ENCODE measurements at places on chromosomes 7 and 10.

DNA sequence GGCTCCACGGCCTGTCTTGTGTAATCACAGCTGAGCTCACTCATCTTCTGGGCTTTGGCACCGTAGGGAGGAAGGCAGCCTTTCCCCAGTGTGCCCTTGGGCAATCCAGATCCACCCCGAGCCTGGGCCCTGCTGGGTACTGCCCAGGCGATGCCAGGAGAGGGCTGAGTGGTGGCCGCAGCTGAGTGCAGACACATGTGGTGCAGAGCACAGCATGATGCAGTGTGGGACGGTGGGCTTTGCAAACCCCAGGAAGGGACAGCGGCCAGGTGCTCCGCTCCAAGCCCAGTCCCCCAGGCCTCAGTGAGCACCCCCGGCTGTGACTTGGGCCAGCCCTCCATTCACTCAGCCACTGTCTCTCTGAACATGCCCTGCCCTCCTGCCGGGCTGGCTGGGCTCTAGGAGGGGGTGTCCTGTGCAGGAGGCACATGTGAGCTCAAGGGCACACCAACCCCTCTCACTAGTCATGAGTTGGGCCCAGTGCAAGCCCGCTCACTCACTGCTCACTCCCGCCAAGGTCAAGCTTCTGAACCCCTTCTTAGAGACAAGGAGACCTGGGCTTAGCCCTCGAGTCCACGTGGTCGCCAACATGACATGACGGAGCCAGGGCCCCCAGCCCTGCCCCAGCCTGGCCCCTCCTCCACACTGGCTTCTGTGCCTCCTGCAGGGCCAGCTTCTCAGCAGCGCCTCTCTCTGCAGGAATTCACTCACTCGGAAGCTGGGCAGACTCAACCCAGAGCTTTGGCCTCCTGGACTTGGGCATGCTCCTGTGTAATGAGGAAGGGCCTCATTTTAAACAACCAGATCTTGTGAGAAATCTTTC lies 77.5 kb upstream of the INSIG1 start:
- no peak for DNase-seq

GRCh38 chr7:112765105-112765504 lies 25.1 kb downstream of the TMEM168 start:
- no peak for DNase-seq

DNA sequence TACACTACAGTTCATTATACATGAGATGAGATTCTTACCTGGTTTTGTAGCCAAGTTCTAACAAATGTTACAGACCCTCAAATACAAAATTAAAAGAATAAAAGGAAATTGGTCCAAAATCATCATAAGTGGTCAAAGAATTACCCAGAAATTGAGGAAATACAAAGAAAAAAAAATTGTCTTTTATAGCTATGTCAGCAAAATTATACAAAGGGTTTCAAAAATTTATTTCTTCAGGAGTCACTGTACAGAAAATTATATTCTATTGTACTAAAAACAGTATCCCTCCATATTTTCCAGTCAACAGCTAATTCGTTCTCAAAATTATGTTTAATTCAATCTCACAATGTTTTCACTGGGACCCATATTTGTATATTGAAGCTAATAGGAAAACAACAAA lies 14.3 kb downstream of the PPP1R3A start:
- no peak for DNase-seq

DNA sequence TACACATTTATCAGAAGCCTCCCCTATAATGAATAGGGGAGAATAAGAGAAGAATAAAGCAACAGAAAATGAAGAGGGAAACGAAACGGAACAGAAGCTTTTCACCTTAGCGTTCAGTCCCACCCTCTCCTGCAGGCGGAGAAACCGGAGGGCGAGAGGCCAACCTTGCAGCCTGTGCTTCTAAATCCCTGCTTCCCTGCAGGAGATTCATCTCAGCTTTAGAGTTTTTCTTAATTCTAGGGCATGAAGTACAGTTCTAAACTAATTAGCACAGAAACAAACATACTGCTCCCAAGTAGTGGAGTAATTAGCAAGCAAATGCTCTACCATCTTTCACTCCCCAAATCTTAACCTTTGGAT lies 107.2 kb downstream of the CUBN start:
- peak; percentile 62 for DNase-seq

GRCh38 chr10:7337431-7338171 lies 73.2 kb downstream of the SFMBT2 start:
- DNase-seq: no peak

GRCh38 chr10:130171196-130171595 lies 35.0 kb downstream of the GLRX3 start:
- no peak for DNase-seq

DNA sequence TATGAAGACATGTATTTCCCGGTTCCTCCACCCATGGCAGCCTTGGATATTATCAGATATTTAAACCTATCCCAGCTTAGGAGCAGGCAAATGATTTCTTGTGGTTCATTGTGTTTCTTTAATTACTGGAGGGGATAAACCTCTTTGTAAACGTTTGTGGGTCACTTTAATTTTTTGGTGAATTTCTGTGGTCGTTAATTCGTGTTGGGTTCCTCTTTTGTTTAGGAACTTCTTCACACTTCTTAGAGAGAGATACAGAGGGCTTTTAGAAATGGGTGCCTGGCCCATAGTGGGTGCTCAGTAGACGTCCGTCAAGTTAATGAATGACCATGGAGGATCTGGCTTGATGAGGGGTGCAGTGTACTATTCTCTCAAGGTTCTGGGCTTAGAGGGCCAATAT lies 27.2 kb upstream of the NUB1 start:
- no peak for DNase-seq

- DNase-seq: no peak
These were observed 609.9 kb downstream of the CCSER2 start for GRCh38 chr10:84938117-84938905.

- no peak for DNase-seq
These were observed 6.0 kb downstream of the ADCK2 start for GRCh38 chr7:140678816-140679130.

- DNase-seq: no peak
These were observed 141.3 kb downstream of the SKAP2 start for GRCh38 chr7:26723129-26723528.

- DNase-seq: no peak
These were observed 71.7 kb upstream of the AUTS2 start for GRCh38 chr7:69526570-69526969.

GRCh38 chr10:95729323-95730055 lies 26.5 kb upstream of the ENTPD1 start:
- DNase-seq: no peak

- no peak for DNase-seq
These were observed 99.7 kb upstream of the CAV2 start for GRCh38 chr7:116399819-116400218.

- DNase-seq: no peak
These were observed 442.1 kb upstream of the C7orf33 start for GRCh38 chr7:148148456-148148855.

- DNase-seq: no peak
These were observed 1.2 kb upstream of the INPP5A start for GRCh38 chr10:132536241-132536876.

GRCh38 chr10:125415006-125415633 lies 254.8 kb upstream of the CTBP2 start:
- DNase-seq: no peak

- no peak for DNase-seq
These were observed 675.5 kb downstream of the XPNPEP1 start for GRCh38 chr10:109247814-109248213.

DNA sequence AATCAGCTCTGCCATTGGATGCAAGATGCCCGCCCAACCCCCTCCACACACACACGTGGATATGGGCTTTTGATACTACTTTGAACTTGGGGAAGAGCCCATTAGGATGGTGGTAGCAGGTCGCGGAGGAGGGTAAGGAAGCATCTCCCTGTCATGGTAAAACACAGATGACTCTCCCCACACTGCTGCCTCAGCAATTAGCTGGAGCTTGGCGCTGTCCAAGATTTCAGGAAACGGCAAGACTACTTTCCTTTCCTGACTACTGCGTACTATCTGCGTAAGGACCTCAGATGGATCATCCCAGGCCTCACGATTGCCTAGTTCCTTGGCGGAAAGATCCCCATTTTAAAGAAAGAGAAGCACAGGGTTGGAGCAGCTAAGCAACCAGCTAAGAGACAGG lies 134.3 kb downstream of the C10orf90 start:
- DNase-seq: no peak

DNA sequence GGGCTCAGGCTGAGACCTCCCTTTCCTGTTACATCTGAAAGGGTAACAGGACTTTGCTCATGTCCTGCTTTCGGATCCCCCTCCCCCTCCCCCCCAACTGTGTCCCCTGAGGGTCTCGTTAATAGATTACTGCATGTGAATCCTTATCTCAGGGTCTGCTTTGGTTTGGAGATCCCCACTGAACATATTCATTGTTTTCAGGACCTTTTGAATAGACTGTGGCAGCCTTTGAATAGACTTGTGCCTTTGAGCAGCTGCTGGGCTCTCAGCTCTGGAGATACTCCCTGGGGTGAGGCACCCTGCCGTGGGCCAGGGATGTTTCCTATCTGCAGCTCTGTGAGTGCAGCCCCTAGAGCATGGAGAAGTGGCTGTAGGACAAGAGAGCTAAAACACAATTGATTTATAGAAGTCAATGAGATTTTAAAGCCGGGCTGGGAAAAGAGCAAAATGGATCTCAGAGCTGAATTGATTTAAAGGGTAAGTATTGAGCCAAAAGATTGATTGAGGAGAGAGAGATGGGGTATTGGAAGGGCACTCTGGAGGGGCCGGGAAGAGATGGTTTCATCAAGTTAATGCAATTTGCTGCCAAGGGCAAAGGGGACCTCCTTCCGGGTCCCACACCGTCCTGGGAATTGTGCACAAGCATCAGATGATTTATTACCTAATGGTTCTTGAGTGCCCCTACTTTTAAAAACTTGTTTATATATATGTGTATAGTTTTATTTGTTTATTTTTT lies 9.9 kb downstream of the ARHGAP22 start:
- peak; percentile 86 for DNase-seq

DNA sequence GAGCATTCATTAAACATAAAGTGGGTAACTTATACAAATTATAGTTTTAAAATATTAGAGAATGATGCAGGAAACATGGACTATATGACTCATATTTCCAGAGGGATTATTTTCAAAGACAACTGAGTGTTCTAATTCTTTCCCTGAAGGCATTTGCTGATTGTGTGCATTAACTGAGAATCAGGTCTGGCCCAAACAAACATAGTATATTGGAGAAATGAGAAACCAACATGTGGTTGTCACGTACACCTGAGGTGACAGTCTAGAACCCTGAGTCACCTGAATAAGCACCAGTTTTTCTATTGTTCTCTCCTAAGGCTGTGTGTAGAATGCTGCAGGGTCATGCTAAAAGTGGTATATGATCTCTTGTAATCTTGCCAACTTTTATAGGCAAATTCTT lies 1125.7 kb downstream of the XPNPEP1 start:
- DNase-seq: no peak

DNA sequence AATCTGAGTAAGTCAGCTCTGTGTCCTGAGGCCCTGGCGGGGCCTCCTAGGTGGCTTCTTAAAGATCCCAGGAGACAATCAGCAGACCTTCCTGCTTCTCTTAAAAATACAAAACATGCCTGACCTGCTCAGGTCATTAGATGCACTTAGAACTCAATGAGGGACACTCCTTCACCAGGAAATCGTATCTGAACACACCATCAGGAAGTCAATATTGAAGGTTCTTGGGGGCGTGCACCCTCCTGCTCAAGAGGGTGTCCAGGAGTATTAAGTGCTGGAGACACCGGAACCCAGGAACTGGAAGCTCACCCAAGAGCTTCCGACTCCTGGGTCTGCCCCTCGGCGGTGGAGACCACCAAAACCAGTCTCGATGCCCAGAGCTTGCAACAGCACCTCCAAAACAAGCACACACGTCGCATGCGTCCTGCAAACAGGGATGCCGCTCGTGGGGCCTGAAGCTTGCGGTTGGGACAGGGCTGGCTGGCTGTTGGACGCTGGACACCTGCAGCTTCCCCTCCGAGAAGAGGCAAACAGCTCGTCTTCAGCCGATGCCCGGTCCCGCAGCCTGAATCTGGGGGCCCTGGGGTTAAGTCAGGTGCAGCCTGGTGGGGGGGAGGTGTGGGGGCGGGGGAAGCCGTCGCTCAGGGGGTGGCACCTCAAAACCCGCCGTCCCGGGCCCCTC lies 803 bp downstream of the RAPGEF5 start:
- DNase-seq: peak; percentile 33

DNA sequence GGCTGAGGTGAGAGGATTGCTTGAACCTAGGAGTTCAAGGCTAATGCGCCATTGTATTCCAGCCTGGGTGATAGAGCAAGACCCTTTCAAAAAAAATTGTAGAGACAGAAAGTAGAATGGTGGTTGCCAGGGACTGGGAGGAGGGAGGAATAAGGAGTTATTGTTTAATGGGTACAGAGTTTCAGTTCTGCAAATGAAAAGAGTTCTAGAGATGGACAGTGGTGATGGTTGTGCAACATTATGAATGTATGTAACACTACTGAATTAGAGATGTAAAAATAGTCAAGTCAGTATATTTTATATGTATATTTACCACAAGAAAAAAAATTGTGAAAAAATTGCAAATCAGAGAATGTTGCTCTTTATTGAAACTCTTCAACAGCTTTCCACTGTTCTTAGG lies 266.5 kb upstream of the NPY start:
- DNase-seq: no peak

DNA sequence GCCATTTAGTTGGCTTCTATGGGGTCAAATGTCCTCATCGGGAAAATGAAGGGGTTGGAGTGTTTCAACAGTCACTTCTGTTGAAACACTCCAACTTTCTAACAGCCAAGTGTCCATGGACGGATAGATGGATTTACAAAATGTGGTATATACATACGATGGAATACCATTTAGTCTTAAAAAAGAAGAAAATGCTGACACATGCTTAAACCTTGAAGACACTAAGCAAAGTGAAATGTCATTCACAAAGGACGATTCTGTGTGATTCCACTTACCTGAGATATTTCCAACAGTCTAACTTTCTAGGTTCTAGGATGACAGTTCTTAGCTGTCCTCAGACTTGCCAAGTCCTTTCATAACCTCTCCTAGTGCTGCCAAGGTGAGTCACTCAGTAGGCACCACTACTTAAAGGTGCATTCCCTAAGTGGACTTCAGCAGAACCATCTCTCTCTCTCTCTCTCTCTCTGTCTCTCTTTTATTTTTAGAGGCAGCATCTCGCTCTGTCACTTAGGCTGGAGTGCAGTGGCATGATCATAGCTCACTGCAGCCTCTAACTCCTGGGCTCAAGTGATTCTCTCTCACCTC lies 69.0 kb downstream of the DENND2A start:
- DNase-seq: no peak

DNA sequence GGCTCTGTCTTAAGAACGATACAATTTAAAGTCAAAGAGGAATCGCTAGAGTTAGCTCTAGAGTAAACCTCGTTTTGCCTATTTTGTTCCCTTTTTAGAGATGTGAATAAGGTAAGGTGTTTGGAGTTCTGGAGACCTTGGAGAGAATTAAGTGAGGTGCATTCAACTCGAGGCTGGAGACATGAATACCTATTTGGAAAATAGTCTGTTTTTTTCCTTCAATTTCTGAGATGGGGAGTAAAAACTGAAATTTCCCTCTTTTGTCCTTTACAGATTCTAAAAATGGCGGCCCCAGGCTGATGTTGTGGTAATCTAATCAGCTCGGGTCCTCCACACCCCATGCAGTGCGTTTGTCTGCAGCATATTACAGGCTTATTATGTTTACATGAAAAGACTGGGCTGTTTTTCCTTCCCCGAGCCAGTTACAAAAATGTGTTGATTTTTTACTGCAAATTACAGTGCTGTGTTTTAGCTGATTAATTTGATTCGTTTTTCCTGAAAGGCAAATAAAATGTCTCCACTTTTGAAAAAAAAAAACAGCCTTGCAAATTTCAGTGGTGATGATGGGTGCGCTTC lies 1.5 kb downstream of the KMT2E start:
- peak; percentile 60 for DNase-seq

Data from NCI-H1092 treated with DMSO at 0.1 percent for 48 hours (cell line).